ENCODE measurements at places on chromosomes 5 and 9.
A peak's percentile ranks its signal among the peaks of the same experiment; 100 is the strongest.

DNA sequence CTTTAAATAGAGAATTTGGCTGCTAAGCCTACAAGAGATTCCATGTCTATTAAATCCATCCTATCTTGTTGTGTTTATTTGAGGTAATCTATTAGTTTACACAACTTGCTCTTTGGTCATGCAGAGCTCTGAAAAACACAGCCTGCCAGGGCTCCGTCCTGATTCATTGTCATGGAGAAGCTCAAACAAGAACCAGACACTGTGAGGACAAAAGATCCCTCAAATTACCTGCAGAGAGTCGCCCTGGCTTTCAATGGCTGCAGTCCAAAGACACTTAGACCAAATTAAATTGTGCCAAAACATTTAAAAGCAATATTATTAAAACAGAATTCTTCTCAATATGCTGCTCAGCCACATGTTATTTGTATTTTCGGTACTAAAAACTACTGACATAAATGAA, 60.1 kb downstream of the CDH18 start:
- DNase-seq = no peak

DNA sequence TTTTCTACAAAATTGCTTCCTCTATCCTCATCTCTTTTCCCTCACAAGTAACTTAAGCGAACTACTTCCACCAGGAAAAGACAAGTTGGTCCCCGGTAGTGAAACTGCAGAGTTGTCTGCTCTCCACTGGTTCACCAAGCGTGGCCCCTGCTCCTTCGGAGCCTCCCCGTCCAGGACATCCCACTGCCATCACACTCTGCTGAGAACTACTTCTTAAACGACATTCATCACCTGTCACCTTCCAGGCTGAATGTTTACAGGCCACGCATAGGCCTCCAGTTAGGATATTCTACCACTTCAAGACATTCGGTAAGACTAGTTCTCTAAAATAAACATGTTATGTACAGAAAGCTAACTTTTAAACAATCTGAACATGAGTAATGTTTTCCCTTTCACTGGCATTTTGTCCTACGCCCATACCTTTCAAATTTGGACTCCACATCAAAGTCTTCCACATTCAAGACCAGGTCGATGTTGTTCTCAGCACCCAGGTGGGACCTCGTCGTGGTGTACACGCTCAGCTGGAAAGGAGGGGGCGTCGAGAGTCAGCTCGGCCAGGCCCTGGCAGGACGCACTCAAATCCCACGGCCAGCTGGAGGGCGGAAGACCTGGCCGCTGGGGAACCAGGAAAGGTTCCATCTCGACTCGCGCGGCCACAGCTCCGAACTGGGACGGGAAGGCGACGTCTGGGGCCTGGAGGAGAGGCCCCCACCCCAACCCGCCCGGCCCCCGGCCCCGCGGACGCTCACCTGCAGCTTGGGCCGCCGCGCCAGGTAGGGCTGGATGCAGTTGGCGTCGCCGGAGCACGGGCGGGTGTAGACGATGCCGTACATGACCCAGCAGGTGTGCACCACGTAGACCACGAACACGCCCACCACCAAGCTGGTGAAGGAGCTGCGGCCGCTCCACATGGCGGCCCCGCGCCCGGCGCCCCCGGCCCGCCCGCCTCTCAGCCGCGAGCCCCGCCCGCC, 683 bp downstream of the CLPTM1L start:
- peak; percentile 36 for DNase-seq

- no peak for DNase-seq
Measured at GRCh38 chr5:53037141-53037859, 48.1 kb downstream of the ITGA2 start.

- DNase-seq = no peak
Measured at GRCh38 chr5:167509076-167509475, 782.4 kb upstream of the WWC1 start.

DNA sequence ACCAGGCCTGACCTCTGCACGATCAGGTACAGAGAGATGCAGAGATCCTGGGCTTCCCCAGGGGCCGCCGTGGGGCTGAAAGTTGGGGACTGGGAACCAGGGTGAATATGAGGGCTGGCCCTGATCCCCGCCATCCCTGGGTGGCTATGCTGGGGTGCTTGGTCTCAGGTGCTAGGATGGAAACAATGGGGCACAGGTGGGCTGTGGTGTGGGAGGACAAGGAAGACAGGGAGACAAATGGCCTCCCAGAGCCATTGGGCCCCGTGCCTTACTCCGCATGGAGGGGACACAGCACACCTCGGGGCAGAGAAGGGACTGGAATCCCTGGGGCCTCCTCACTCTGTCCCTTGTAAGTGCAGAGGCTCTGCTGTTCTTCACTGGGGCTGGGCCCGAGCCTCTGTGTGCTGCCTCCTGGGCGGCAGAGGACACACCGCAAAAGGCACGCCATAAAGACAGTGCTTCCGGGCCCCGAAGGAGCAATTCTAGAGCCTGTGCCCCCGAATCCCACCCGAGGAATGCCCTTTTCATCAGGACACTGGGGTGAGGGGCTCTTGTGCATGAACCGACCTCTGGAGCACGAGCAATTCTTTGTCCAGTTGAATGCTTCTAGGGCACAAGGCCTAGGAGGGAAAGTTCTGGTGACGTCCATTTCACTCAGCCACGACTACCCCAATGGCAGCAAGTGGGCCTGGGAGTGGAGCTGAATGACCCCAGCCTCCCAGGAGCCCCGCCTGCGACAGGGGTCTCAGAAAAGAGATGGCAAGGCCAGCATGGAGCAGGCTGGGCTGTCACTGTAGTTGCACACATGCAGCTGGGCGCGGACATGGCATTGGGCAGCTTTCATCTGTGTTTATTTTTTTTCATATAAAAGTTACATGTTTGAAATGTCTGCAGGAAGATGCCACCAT, 30.9 kb downstream of the PRRT1B start:
- DNase-seq = no peak

- no peak for DNase-seq
Measured at GRCh38 chr5:66207800-66208561, 63.9 kb downstream of the SREK1 start.

- DNase-seq = no peak
Measured at GRCh38 chr9:89494199-89494598, 3.7 kb downstream of the SEMA4D start.

DNA sequence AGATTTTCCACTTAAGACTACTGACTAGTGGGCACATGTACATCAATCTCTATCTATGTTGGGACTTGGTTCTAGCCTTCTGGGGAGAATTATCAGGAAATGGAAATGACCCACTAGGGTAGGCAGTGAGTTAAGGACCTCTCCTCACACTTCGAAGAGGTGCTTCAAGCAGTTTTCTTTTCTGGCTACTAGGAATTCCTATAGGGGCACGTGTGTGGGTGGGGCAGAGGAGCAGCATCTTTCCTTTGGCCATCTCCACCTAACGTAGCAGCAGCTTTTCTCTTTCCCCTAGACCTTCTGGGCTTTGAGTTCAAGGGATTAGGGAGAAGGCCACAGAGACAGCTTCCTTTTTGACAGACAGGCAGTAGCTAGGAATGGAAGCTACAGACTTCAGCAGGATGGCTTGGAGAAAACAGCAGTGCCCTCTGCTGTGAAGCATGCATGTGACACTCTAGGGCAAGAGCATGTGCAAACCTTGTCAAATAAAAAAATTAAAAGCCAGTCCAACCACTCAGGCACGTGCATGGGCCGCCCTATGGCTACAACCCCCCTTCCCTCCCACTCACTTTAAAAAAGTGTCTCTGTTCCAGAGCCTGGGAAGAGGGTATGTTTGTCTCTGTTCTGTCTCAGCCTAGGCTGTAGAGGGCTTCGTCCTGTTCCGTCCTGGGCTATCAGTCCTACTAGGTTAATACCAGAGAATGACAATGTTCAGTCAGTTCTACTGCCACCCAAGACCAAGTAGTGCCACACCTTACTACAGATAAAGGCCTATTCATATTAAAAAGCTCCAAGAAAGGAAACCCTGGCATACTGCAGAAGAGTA, 8.7 kb upstream of the GFRA3 start:
- peak; percentile 34 for DNase-seq

DNA sequence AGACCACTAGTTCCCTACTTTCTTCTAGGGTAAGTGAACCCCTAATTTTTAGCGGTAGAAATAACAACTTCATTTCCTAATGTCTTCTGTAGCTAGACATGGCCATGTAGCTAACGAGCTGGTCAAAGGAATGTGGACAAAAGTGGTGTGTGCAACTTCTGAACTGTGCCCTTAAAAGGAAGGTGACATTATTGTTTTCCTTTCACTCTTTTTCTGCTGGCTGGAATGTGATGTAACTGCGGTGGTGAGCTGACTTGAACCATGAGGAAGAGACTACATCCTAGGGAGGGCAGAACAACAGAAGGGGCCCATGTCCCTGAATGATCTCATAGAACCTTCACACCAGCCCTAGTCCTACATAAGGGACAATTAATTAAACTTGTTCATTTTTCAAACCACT, 1.3 kb upstream of the SNX2 start:
- DNase-seq = no peak

GRCh38 chr5:880816-881550, 11.6 kb downstream of the BRD9 start:
- DNase-seq = no peak

GRCh38 chr5:90941002-90941720, 382.6 kb downstream of the ADGRV1 start:
- DNase-seq = no peak

DNA sequence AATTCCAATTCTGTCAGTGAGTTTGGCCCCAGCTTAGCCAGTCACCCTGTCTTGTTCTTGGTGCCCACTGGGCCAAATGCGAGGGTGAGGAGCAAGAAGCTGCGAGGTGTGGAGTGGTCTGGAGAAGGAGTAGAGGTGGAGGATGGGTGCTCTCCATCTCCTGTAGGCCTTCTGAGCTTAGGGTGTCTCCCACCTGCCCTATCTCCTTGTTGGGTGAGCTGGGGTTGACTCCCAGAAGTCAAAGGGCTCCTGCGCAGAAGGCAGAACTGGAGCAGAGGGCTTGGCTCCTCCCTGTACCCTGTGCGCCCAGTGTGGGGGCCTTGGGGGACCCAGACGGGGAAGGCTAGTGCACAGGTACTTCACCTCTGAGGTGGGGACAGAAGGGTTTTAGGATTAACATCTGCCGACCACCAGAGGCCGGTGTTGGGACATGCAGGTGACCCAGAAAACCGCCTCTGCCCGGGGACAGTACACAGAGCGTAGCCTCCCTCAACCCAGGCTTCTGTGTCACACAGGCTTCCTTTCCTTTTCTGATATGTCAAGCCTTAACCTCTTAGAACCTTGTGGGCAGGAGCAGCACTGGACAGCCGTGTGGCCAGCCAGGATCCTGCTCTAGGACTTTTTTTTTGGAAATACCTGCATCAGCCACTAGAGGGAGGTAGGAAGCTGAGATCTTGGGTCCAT, 16.9 kb downstream of the IL5 start:
- peak; percentile 31 for DNase-seq

GRCh38 chr9:89619424-89620138, 14.8 kb downstream of the GADD45G start:
- no peak for DNase-seq

GRCh38 chr5:54279960-54280359, 30.4 kb downstream of the ARL15 start:
- no peak for DNase-seq

Measured in right hindlimb (tissue), 1 donor.